AG04449 (cell line): ENCODE measurements at places on chromosomes 12 and 14.

DNA sequence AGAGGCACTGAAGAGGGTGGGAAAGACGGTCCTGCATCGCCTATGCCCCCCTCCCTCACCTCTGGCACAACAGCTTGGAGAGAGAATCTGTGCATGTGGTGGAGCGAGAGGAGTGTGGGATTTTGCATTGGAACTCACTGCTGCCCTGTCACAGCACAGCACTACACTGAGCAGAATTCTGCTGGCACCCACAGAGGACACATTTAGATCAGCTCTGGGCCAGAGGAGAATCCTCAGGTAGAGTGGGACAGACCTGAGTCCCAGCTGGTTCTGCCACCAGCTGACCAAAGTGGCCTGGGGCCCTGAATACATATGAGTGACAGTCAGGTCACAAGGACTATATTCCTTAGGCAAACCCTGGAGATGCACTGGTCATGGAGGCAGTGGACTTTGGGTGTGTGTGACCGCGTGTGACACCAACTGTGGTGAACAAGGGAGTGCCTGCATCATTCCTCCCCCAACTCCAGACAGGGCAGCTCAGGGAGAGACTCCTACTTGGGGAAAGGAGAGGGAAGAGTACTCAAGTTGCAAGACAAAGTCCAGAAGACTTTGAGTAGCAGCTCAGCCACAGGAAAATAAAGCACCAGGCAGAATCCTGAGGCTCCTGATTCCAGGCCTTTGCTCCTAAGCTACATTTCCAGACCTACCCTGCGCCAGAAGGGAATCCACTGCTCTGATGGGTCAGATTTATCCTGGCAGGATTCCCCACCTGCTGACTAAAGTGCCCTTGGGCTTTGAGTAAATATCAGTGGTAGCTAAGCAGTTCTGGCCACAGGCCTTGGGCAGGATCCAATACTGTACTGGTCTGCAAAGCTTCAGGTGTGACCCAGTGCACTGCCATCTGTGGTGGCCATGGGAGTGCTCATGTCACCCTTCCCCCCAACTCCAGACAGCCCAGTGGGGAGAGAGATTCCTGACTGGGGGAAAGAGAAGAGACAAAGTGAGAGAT, 10.6 kb upstream of the ACOT1 start:
- no peak for DNase-seq

- DNase-seq, result no peak
Observed at GRCh38 chr12:94139816-94140215, 8.6 kb upstream of the PLXNC1 start.

- DNase-seq, result no peak
Observed at GRCh38 chr14:23344481-23344880, 8.2 kb downstream of the SLC22A17 start.

DNA sequence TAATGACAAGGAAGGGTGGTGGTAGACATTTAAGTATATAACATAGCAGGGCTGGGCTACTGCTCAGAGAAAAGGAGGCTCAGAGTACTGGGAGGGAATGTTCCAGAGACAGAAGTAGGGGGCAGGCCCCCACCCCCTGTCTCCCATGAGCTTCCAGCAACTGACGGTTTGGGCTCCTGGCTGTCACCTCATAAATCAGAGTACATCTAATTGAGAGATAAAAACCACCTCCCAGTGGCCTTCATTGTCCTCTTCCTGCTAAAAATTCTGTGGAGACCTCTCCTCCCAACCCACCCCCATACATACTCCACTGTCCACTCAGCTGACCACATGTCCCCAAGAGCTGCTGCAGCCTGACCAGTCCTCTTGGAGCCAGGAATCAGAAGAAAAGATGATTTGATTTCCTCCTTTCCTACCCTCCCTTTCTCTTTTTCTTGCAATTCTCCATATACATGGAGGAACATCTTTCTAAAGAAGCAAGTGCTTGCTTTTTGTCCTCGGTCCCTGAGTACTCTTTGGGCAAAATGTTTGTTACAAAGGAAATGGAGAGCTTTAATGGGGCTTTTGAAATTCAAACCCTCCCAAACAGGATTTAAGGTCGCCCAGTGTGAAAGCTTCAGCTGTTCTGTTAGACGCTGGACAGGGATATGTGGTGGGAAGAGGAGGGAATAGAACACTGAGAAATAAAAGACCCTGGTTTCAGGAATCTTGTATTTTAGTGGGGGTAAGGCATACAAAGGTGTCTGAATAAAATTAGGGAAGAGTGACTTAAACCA, 16.4 kb upstream of the KCNA5 start:
- no peak for DNase-seq

DNA sequence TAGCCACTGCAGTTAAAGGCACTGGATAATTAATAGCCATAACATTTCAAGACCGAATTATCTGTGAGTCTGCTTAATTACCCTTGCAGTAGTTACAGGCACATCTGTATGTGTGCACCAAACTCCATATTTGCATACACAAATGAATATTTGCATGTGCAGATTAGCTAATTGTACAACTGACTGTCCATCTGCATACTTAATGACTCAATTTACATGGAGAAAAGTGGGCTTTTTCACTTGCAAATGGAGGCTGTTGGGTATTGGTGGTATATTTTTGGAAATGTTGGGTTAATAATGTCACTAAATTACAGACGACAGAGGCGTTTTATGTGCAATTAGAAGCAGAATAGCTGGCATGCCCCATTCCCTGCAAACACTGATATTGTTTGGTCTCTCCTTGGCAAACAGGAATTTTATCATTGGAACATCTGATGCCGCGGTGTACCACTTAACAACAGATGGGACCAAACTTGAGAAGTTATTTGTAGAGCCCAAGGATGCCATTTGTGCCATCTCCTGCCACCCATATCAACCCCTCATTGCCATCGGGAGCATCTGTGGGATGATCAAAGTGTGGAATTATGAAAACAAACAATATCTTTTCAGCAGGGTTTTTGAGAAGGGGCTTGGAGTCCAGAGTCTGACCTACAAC, 39.6 kb downstream of the CFAP251 start:
- no peak for DNase-seq

DNA sequence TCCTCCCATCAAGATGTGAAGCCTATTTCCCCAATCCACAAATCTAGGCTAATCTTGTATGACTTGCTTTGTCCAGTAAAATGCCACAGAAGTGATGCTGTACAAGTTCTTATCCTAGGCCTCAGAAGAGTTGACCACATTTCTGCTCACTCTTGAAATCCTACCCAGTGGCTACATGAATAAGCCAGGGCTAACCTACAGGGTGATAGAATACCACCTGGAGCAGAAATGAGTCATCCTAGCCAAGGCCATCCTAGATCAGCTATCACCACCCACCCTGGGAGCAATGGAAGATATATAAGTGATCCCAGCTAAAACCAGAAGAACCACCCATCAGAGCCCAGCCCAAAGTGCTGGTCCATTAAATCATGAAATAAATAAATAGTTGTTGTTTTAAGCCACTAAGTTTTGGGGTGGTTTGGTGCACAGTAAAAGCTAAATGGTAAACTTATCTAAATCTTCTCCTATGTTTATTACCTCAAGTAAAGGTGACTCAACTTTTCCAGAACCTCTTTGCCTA, 105.1 kb downstream of the RPS29 start:
- DNase-seq, result no peak
